HS-27A (cell line): ENCODE measurements at places on chromosomes 5 and 9.

DNA sequence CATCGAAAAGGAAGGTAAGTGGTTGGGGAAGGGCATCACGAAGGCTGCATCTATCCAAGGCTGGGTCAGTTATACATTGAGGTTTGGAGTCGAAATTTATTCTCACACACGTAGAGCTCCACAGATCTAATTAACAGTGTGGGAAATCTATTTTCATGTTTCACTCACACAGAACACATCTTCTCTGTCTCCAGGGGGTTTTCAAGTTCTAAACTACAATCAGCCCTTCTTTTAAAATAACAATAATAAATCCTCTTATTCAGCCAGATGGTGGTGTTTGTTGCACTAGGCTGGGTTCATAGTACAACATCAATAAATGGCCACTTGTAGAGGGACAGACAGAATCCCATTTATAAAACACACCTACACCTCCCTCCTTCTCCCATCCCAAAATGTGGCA, 174.5 kb upstream of the KLF9 start:
- no peak for DNase-seq

GRCh38 chr9:72305707-72306106, 59.3 kb downstream of the ZFAND5 start:
- no peak for DNase-seq

- DNase-seq: no peak
Measured at GRCh38 chr5:131983244-131983771, 28.1 kb downstream of the ACSL6 start.

GRCh38 chr9:98129451-98129881, 10.4 kb upstream of the TRIM14 start:
- no peak for DNase-seq

- DNase-seq: no peak
Measured at GRCh38 chr9:88926781-88927505, 64.3 kb upstream of the S1PR3 start.

DNA sequence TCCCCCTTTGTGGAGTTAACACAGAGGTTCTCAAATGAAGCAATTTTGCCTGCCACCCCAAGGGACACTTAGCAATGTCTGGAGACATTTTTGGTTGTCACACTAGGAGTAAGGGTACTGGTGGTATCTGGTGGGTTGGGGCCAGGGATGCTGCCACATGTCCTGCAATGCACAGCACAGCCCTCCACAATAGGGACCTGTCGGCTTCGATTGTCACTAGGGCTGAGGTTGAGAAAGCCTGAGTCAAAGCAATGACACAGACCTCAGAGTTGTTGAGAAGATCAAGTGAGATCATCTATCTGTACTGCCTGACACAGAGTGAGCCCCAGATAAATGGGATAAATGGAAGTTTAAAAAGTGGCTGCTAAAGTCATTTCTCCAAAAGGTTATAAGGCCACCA, 249.2 kb upstream of the KLF4 start:
- no peak for DNase-seq

DNA sequence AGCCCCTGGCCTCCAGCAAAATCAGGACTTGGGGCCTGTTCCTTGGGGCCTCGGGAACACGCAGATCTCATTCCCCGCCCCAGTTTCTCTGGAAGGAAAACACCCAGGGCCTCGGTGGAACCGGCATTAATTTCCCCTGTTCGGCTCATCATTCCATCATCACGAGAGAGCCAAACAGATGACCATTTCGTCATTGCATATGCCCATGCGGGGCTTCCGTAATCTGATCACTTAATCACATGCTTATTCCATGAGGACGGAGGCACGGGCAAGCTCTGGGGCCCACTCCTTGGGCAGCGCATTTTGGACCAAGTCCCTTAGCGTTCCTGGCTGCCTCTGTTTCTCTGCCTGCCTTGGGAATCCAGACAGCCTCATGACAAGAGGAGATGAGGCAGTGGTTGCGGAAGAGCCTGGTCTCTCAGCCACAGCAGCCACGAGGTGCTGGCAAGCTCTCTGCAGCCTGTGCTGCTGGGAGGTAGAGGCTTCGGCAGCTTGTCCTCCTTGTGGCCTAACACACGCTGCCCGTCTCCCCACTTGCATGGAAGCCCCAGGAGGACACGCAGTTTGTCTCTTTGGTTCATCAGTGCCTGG, 65.0 kb upstream of the IER5L start:
- no peak for DNase-seq

DNA sequence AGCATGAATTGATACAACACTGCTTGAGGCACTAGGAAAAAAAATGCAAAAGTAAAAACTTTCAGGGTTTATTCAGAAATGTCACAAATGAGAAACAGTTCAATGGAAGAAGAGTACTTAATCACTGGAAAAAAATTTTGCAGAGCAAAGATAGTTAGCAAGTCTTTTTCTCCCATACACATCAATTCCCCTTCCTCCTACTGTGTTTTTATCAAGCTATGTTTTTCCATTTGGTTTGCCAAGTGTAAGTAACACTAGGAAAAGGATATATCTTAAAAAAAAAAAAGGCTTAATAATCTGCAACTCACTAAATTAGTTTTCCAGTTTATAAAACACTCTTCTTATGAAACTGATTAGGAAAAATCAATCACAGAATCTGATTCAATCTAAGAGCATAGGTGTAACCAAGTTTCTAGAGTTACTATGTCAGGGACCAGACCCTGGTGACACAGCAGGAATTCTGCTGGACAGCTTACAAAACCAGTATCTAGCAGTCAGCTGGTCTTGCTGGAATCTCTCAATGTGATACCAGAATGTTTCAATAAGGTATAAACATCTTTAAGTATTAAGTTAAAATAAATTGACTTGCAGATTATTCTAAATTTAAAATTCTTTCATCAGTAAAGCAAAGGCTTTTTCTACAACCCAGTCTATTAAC, 34.7 kb downstream of the RNF145 start:
- no peak for DNase-seq

GRCh38 chr9:27247756-27248155, 49.2 kb downstream of the EQTN start:
- DNase-seq: peak; percentile 59

DNA sequence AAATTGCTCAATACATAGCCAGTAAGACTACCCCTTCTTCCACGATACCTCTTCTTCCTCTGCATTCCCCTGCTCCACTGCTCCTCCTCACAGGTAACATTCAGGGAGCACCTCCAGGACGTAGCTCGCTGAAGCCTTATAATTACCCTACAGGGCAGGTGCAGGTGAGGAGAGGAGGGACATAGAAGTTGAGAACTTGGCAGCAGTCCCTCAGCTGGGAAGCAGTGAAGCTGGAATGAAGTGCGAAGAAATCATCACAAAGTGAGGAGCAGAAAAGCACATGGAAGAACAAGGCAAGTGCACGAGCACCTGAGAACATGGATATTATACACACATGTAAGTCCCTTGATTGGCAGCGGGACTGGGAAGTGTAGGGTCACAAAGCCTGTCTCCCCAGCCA, 118.2 kb downstream of the HSD17B3 start:
- DNase-seq: no peak

GRCh38 chr5:54259090-54259489, 51.3 kb downstream of the ARL15 start:
- no peak for DNase-seq

DNA sequence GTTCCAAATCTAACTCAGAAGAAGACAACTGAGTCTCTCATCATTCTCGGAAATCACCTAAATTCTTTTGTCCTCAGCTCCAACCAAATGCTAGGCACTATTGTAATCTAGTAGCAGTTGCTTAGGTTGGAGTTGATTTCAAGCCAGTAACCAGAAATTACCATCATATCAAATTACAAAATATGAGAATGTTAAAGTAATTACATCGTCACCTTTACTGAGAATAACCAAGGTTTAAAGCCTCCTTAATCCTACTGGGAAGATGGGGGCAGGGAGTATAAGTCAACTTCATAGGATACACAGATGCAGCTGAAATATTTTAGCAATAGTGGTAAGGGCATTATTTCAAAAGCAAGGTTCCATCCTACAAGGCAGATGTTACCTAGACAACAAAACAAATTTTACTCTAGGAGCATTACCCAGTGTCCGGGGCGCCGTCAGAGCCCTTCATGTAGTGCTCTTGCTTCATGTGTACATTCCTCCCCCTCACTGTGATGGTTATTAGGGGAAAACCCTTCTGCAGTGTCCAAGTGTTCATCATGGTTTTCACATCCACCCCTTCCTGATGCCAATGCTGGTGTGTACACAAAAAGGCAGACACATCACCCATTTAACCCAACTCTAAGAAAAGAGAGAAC, 19.5 kb downstream of the ERAP1 start:
- no peak for DNase-seq

DNA sequence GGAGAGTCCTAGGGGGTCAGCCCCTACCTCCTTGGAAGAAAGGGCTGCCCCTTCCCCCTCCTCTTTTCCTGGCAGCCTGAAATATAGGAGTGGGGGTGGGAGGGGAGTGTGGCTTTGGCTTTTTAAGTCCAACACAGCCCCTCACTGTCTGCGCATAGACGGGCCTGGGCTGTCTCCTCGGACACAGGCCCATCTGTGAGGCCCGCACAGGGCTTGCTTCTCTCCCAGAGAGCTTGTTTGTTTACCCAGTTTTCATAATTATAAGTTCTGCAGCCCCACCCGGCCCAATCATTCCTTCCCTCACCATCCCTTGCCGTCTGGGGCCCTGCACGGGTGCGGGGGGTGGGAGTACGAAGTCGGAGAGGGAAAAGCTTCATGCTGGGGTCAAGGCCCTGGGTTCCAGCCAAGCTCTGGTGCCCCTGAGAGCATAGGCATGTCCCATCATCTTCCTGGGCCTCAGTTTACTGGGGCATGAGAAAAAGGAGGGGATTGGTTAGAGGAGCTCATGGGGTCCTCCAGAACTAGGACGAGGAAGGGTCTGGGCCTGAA, 54.0 kb upstream of the STXBP1 start:
- no peak for DNase-seq

DNA sequence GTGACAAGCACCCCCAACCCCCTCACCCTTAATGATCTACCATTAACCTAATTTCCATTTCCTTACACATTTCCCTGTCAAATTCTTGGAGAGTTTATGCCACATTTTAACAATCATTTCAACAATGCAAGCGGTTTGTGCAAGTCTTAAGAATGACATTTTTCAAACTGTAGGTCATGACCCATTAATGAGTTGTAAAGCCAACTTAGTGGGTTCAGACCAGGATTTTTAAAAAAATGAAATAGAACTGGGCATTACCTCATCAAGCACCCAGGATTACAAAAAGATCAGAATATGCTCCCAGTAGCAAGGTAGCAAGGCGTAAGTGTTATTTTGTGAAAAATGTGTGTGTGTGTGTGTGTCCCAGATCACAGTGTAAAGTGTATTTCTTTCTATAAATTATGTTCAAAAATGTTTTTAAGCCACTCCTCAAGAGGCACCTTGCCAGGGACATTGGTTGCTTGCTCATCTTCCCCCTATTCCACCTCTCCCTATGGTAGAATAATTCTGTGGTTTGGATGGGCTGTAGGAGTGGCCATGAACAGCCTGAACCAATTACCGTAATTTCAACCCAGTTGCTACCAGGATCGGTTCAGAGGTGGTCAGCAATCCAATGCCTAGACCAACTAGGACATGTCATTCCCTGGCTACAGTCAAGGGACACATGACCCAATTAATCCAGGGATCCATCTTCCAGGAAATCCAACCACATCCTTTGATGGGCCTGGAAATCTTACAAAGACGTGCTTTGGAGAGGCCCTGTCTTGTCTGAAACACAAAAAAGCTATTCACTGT, 14.4 kb upstream of the TGFBR1 start:
- no peak for DNase-seq
